ENCODE measurements at places on chromosomes 7 and 10. TPM values are rescaled to one million over a fixed set of nuclear protein-coding genes. Genes with fewer than 3 reads are reported as not detected.

Gene SAP25
- 28.4 TPM for total RNA-seq

Gene NANOS1
- total RNA-seq = 2.5 TPM

Gene AGR2
- total RNA-seq = not detected

Gene TACC2
- total RNA-seq = 24.2 TPM

Gene RBP4
- total RNA-seq = 7.1 TPM

Gene CHRM2
- total RNA-seq = 0.55 TPM

Gene AKR1C8
- 7.5 TPM for total RNA-seq

Gene FAM25G
- total RNA-seq = 8.3 TPM

Gene HNRNPF
- total RNA-seq = 159 TPM

Gene PGAM2
- 85.1 TPM for total RNA-seq

Gene AEBP1
- 102 TPM for total RNA-seq

Gene OGDH
- total RNA-seq = 82.4 TPM

Gene ZNF503
- total RNA-seq = 9.8 TPM

Gene GHRHR
- 3.6 TPM for total RNA-seq

Gene TAS2R41
- total RNA-seq = 0.55 TPM

Gene MEOX2
- total RNA-seq = 4.0 TPM

Gene SORCS3
- total RNA-seq = 1.3 TPM

Gene OPN1SW
- total RNA-seq = not detected

Gene RAMP3
- 23.8 TPM for total RNA-seq

Gene GPR37
- 65.4 TPM for total RNA-seq

Gene GSTO2
- total RNA-seq = 28.9 TPM

DNA sequence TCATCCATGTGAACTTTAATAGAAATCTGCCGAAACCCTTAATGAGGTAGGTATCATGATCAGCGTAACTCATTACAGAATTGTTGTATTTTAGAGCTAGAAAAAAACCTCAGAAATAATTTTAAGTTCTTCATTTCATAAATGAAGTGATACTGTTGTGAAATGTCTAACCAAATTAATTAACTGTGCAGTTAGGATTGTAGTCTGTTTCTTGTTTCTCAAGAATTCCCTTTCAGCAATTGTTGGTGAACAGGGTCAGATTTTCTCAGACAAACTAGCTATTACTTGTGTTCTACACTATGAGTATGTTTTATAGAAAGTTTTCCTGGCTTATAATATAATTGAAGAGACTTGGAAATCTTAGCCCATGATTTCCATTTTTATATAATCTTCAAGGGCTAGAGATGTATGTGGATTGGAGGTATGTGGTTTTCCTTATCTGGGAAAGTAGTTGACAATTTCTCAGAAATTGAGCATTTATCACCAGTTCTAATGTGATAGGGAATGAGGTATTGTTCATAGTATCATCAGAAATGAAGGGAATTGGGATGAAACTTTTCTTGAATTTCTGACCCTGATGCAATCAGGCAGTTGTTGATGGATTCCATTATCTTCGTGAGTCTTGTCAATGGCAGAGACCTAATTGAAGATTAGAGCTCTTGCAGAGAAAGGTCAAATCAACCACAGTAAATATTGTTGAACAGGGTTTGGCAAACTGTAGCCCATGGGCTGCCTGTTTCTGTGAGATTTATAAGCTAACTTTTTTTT, 55.0 kb downstream of the ST7 start:
- DNase-seq = no peak

- no peak for DNase-seq
These were observed 812.9 kb downstream of the REEP3 start for GRCh38 chr10:64334084-64334483.

- no peak for DNase-seq
These were observed 302.1 kb downstream of the CACNA2D1 start for GRCh38 chr7:82141427-82141826.

DNA sequence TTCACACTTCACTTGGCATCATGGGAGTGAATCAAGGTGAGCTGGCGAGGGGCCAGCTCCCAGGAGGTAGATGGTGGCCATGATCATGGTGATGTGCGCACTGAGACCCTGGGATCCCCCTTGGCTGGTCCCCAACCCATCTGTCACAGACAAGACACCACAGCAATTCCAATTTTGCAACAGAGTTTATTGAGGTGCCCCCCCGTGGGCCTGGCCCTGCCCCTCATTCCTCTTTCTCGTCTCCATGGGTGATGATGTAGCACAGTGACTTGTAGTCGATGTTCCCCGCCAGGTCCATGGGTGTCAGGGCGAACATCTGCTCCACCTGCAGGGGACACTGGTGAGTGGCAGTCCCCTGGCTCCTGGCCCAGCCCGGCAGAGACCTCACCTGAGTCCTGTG, 2.4 kb downstream of the MYL7 start:
- no peak for DNase-seq

DNA sequence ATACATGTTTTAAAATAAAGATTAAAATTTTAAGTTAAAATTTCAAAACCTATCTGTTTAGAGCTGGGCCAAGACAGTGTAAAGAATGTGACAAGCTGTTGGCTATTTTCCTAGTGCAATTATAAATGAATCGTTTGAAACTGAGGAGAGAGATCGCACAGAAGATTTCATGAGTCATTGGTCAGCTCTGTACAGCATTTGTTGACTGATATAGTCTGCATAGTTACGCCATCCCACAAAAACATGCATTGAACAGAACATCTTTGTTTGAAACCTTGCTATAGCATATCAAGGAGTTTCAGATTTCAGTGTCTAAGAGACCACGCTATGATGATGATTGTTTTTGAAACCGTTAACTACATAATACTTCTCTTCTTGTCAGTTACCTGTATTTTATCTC, 1.3 kb upstream of the C10orf67 start:
- DNase-seq = no peak

GRCh38 chr7:25148772-25149575, 23.9 kb upstream of the CYCS start:
- DNase-seq = no peak

GRCh38 chr7:116797612-116798011, 64.8 kb upstream of the CAPZA2 start:
- DNase-seq = no peak

DNA sequence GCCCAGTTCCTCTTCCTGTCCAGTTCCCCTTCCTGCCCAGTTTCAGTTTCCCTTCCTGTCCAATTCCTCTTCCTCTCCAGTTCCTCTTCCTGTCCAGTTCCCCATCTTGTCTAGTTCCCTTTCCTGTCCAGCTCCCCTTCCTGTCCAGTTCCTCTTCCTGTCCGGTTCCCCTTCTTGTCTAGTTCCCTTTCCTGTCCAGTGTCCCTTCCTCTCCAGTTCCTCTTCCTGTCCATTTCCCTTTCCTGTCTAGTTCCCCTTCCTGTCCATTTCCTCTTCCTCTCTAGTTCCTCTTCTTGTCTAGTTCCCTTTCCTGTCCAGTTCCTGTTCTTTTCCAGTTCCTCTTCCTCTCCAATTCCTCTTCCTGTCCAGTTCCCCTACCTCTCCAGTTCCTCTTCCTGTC, 68.1 kb upstream of the ADCY1 start:
- no peak for DNase-seq

DNA sequence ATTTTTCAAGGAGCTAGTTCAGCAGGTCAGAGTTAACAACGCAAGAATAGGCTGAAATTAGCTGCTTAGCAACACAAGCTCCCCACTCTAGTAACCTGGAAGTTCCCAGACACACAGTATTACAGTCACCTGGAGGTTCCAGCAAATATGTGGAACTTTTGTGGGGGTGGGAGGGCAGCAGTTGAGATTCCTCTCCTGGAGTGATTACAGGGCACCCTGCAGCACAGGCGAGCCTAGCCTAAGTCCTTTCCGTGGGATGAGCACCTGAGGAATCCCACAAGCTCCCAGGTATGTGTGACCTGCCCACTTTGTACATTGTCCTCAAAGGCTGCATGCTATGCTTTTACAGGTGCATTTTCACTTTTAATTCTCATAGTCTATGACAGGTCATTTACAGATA, 13.6 kb downstream of the TPK1 start:
- no peak for DNase-seq

GRCh38 chr7:3068530-3068929, 24.9 kb upstream of the CARD11 start:
- no peak for DNase-seq

DNA sequence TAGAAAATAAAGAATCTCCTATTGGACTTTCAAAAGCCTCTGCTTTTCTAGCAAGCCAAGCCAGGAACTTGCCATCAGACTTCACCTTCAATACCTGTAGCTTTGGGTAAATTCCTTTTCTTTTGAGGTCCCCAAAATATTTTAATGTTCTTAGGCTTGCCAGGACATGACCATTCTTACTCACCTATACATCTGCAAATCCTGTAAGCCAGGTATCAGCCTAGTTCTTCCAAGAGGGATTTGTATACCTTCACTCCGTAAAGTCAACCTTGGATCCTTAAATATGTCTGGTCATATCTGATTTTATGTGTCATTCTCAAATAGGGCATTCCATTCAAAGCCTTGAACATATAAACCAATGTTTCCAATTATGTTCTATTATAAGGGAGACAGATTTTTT, 210.6 kb upstream of the CELF2 start:
- no peak for DNase-seq

GRCh38 chr7:127187740-127188139, 65.0 kb downstream of the GRM8 start:
- DNase-seq = no peak

DNA sequence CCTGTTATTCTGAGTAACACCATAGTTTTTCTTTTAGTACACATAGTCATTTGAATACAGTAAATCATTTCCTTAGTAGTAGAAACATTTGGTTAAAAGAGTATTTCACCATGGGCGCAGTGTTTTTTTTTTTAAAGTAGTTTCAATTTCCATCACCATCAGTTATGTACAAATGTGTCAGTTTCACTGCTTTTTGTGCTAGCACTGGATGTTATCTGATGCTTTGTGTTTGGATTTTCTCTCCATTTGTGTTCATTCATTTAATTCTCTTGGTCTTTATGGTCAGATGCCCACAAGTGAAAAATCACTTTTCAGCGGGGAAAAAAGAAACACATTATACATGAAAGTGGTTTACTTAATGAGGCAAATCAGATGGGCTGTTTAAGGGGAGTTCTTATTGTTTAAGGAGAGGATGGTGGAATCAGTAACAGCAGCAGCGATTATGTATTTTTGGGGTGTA, 16.0 kb upstream of the HK1 start:
- no peak for DNase-seq

DNA sequence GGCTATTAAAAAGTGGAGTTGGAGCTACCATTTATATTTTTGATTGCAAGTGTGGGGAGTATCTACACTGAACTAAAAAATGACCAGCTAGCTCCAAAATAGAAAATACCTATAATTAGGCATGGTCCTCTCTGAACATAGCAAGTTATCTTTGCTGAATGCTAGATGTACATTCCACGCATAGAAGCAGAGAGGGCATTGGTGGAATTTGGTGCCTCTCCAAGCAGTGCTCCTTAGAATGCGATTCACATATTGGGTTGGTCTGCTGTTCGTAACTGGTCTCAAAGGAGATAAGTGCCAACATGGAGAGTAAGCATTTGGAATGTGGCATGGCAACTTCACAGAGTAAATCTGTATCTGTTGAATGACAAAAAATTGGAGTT, 196.2 kb downstream of the PTN start:
- DNase-seq = no peak

DNA sequence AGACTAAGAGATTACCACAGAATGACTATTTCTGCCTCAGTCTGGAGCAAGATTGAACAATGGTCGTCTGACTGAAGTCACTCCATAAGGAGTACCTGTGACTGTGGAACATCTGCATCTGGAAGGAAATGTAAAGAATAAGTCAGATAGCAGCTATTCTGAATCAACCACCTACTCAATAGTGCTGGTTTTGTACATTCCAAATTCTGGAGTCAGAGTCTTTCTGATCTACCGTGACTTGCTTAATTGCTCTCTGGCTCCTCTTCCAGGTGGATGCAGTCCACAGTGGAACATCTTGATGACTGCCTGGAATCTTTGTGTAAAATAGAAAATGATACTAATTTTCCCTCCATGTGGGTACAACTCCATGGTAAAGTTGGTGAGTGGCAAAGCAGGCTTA, 156.3 kb upstream of the SEMA3C start:
- DNase-seq = no peak

DNA sequence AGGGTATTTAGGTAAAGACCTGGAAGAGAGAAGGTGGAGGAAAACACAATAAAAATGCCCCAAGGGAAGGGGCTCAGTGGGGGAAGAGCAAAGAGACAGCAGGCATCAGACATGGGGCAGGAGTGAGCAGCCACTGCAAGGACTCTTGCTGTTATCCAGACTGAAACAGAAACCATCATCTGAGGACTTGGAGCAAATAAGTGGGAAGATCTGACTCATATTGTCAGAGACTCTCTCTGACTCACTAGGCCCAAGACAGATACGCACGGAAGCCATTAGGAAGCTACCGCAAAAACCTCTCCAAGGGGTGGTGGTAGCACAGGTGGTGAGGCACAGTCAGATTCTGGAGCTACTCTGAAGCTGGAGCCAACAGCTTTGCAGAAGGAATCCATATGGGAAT, 110.7 kb downstream of the RNF32 start:
- no peak for DNase-seq

- DNase-seq = no peak
These were observed 4.1 kb upstream of the BMPR1A start for GRCh38 chr10:86752311-86752710.

DNA sequence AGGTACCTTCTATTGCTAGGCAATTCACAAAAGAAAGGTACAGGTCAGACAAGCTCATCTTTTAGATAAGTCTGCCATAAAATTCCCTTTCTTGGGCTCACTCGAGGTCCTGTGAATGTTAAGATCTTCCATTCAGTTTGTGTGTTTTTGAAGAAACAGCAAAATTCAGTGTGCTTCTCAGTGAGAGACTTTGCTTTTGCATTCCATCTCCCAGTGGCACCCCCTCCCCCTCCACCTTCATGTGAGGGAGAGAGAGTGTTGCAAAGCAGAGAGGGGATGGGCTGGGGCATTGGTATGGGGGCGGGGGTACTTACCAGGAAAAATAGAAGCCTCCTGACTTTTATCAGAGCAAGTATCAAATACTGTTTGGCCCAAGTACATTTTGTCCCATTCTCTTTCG, 3.8 kb upstream of the TECTB start:
- DNase-seq = no peak

DNA sequence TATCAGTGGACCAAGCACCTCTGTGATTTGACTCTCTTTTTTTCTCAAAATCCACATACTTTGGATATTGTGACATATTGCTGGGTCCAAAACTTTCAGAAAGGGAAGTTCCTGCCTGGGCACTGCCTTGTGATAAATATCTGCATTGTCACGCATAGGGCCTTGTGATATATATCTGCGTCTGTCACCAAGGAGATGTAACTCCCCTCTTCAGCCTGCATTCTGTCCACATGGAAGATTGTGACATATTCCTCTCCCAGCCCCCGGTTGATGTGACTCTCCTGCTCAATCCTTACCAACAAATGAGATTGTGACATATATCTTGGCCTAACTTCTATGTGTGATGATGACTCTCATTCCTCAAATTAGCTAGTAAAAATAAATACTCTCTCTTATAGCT, 25.4 kb upstream of the ZNF107 start:
- no peak for DNase-seq
